Adrenal gland (tissue), 19 donors: ENCODE measurements at places on chromosomes 3 and 15. TPM values are rescaled to one million over a fixed set of nuclear protein-coding genes. Genes with fewer than 3 reads are reported as not detected.

LRRN1 gene
- total RNA-seq: 0.11 TPM

LDHAL6B gene
- total RNA-seq: not detected

GOLGA8S gene
- total RNA-seq: 0.20 TPM

SCG5 gene
- 43.1 TPM for total RNA-seq

GP9 gene
- total RNA-seq: not detected

CCNDBP1 gene
- total RNA-seq: 95.9 TPM

SEMA3F gene
- total RNA-seq: 15.6 TPM

TRH gene
- not detected for total RNA-seq

NBEAL2 gene
- 7.3 TPM for total RNA-seq

MUSTN1 gene
- total RNA-seq: 0.50 TPM

MAPKAPK3 gene
- 83.0 TPM for total RNA-seq

TMEM207 gene
- total RNA-seq: not detected

VEPH1 gene
- 21.4 TPM for total RNA-seq

- no peak for DNase-seq
Observed at GRCh38 chr15:27324886-27325615, 354.1 kb downstream of the GABRG3 start.

- DNase-seq: no peak
Observed at GRCh38 chr3:55521064-55521737, 34.1 kb upstream of the WNT5A start.

DNA sequence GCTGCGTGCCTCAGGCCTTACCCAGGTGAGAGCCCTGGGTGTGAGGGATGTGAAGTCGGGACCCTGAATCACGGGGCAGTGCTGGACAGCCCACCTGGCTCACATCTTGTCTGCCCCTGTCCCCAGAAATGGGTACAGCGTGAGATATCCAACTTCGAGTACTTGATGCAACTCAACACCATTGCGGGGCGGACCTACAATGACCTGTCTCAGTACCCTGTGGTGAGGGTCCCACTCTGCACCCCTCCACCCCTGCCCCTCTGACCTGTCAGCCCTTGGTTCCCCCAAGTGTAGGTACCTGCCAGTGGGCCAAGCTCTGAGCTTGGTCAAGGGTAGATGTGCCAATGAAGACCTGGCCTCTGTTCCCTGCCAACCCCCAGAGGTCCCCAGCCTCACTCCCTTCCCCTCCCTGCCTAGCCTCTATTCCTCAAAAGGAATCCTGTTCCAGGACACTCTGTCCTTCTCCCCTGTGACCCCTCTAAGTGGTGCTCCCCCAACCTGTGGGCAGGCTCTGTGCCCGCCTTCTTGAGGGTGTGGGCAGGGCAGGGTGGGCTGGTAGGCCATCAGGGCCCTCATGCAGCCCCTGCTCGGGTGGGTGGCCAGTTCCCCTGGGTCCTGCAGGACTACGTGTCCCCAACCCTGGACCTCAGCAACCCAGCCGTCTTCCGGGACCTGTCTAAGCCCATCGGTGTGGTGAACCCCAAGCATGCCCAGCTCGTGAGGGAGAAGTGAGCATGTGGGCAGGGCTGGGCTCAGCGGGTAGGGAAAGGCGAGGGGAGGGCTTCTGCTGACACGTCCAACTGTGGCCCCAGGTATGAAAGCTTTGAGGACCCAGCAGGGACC lies 25.1 kb downstream of the NBEAL2 start:
- DNase-seq: no peak

DNA sequence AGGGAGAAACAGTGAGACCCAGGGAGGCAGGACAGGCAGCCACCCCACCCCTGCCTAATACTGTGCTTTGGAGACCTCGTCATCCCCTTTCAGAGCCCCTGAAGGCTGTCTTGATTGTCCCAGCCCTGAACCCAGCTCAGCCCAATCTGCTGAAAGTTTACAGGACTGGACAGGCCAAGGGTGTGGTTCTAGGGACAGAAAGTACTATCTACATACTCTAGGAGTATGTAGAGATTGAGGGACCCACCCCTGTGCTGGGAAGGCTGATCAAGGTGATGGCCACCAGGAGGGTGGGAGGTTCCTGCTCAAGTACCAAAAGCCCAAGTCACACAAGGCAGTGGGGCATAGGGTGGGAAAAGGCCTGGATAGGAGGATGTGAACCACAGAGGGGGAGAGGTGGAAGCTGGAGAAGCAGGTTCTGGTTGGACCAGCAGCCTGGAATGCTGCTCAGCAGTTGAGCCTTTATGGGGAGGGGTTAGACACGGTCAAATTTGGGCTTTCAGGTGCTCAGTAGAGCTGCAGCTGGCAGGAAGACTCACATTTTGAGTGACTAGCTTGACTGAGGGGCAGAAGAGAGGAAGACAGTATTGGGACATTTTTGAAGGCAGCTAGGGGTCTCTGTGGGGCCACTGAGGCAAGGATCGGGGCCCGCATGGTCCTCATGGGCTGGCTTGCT lies 6.7 kb downstream of the NBEAL2 start:
- DNase-seq: no peak

- DNase-seq: no peak
Observed at GRCh38 chr3:173957646-173958045, 560.1 kb downstream of the NLGN1 start.

GRCh38 chr3:29065211-29065785 lies 215.6 kb upstream of the RBMS3 start:
- peak; percentile 67 for DNase-seq

- peak; percentile 89 for DNase-seq
Observed at GRCh38 chr15:85618956-85619491, 175.7 kb downstream of the KLHL25 start.

DNA sequence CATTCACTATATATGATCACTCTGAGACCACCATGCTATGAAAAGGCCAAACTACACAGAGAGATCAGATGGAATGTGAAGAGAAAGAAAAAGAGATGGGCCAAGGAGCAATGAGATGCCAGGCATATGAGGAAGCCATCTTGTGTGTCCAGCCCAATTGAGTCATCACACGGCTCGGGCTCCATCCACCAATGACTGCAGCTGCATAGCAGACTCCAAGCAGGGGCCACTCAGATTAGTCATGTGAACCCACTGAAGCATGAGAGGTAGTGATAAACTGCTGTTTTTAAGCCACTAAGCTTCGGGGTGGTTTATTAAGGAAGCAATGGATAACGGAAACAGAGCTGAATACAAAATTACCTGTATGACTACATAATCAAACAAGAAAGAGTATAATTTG lies 185.9 kb downstream of the SUCLG2 start:
- no peak for DNase-seq

DNA sequence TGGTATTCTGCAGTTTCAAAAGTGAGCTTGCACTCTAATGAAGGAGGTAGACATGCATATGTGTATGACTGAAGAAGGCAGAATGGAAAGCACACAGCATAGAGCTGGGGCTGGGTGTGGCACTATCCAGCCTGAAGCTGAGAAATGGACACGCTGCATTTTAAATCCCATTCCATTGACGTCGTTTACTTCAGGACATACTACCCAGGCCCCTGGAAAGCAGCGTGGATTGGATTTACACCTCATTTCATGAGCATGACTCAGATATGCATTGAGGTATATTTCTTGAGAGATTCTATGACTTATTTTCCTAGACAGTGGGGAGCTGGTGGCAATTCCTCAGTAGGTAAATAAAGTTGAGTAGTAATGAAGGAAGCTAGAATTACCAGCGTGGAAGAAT lies 101.4 kb downstream of the ABI3BP start:
- no peak for DNase-seq

DNA sequence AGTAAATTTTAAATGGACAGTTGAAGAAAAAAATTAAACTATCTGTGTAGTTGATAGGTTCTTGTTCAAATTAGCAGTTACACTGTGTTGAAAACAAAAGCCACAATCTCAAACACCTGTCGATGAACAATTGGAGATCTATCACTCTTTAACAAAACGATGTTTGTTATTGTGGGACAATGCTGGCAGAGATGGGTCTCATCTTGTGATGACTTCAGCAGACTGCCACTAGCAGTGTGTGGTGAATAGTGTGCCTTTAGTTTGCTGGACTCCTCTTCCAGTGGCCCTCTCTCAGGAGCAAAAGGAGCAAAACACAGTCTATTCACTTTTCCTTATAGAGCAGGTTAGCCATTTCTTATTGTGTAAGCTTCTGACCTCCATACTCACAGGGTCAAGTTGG lies 14.7 kb upstream of the TRIM59 start:
- no peak for DNase-seq

DNA sequence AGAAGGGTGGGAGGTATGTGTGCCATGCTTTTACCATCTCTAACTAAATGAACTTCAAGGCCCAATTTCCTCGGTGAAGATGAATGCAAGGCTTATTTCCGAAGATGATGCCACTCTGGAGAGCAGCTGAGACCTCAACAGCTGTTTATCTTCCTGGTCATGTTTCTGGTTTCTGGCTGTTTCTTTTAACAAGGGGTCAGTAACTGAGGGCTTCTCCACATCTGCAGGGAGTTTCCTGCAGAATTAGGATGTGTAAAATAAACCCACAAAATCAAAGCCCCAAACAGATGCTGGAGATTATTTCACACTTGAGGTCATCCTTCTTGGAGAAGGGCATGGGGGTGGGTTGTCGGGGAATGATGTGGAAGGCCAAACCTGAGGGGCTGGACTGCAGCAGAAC lies 220.3 kb downstream of the THSD4 start:
- DNase-seq: no peak

DNA sequence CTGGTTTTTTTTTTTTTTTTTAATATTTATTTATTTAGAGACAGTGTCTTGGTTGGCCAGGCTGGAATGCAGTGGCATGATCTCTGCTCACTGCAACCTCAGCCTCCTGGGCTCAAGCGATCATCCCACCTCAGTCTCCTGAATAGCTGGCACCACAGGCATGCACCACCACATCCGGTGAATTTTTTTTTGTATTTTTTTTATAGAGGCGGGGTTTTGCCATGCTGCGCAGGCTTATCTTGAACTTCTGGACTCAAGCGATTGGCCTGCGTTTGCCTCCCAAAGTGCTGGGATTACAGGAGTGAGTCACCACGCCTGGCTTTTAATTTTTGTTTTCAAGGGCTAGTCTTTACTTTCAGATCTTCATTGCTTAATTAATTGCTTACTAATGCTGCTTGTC lies 13.1 kb downstream of the PCCB start:
- DNase-seq: no peak

DNA sequence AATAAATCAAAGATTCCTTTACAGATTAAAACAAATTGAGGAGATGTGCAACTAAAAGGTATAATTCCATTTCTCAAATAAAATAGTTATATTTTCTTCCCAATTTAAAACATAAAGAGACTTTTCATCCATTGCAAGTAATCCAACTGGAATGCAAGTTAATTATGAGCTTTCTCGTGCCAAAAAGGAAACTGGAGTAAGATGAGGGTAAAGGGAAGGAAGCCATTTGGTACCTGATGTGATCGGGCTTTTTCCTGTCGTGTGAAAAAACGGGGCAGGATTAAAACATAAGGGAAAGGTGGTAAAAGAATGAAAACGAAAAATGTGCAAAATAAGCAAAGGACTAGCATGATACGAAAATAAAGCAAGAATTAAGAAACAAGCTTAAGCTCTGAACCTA lies 41.8 kb upstream of the XXYLT1 start:
- no peak for DNase-seq

- no peak for DNase-seq
Observed at GRCh38 chr3:15199493-15200105, 6.4 kb upstream of the CAPN7 start.

DNA sequence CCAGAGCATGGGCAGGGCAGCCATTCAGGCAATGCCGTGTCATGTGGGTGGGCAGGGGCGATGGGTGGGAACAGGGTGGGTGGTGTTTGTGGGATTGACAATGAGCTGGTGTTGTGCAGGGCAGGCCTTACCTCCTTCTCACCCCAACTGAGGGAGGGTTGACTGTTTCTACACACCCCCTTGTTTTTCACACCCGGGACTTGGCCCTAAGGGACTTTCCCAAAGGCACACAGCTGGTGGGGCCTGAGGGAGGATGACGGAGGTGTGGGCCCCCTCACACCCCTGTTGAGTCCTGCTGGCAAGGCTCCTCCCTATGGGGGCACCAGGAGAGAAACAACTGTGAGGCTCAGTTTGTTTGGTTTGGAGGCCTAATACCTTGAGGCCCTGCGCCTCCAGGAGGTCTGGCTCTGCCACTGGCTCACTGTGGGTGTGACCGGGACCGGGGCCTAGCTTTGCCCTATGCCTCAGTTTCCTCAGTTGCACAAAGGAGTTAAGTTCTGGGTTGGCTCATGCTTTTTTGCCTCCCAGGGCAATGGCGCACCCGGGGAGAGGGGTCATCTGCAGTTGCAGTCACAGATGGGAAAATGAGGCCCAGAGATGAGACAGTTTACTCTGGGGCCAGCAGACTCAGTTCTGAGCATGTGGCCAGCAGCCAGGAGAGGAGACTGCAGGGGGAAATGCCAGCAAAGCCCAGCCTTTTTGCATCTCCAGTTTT lies 5.1 kb upstream of the DNAH1 start:
- DNase-seq: no peak

- DNase-seq: no peak
Observed at GRCh38 chr15:58407778-58408177, 24.0 kb upstream of the LIPC start.

DNA sequence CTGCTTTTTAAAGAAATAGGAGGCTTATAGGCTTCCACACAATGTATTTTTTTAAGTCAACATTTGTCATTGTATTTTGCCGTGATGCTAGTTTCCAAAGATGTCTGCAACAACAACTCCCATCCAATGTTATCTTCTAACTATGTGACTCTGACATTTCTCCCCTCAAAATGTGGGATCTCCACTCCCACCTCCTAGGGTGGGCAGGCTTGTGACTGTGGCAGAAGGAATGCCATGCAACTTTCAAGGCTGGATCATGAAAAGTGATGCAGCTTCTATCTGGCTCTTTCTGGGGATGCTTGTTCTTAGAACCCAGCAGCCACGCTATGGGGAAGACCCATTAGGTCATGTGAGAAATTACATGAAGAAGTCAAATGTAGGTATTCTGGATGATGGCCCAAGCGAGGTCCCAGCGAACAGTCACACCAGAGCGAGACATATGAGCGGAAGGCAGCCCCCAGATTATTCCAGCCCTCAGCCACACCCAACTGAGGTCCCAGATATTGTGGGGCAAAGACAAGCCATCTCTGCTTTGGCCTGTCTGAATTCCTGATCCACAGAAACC lies 124.3 kb downstream of the BDH1 start:
- no peak for DNase-seq

GRCh38 chr15:85704066-85704465 lies 90.7 kb downstream of the KLHL25 start:
- no peak for DNase-seq

GRCh38 chr3:36894914-36895313 lies 49.9 kb downstream of the TRANK1 start:
- DNase-seq: no peak

- DNase-seq: no peak
Observed at GRCh38 chr3:71989165-71989564, 204.2 kb upstream of the PROK2 start.

GRCh38 chr3:192825657-192826200 lies 91.9 kb downstream of the MB21D2 start:
- DNase-seq: no peak

DNA sequence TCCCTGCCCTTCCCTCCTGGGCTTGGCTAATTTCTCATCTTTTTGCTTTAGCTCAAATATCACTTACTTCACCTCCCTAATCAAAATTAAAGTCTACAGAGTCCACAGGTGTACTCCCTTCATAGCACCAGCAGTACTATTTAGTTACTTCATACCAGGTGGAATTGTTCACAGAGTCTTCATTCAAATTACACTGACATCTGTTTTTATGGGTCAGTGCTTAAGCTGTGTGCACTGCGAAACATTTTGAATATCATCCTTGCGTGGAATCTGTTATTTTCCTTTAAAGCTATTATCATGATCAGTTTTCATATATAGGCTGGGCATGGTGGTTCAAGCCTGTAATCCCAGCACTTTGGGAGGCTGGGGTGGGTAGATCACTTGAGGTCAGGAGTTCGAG lies 2.7 kb upstream of the SERF2 start:
- DNase-seq: no peak
